ENCODE measurements at places on chromosomes 6 and 20.

DNA sequence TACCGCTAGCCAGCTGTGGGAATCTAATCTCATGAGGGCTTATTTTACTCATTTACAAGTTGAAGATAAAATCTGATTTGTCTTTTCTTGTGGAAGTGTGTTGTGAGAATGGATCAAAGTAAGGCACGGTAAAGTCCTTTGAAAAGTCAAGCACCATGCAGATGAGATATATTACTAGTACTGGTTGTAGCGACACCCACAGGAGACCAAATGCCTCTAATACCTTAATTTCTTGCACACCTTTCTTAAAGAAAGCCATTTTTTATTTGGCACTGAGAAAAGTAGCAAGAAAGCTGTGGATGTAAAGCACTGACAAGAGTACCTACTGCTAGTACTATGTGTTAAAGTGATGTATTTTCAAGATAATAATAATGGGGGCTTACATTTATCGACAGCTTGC lies 191.0 kb upstream of the MMS22L start:
- DNase-seq = no peak

DNA sequence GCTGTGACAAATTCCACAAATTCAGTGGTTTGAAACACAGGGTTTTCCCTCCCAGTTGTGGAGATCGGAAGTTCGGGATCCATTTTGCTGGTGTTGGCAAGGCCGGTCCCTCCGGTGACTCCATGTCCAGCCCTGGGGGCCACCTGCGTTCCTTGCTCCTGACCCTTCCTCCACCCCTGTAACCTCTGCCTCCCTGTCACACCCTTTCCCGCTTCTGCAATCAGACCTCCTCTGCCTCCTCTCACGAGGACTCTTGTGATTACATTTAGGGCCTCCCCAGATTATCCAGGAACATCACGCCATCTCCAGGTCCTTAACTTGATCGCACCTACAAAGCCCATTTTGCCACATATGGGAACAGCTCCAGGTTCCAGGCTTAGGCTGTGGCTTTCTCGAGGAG lies 12.5 kb downstream of the RPS6KA2 start:
- DNase-seq = no peak

DNA sequence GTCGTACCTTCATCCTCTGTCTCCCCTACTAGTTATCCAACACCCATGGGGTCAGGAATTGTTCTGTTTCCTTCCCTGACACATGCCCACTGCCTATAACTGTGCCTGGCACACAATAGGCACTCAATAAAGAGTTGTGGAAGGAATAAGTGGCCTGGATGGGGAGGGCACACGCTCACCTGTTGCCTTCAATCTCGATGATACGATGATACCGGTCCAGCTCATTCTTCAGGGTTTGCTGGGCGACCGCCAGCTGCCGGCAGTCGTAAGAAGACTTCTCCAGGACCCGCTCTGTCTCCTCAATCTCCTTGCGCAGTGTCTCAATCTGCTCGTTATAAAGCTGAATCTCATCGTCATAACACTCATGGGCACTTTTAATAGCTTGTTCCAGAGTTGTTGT lies 32.5 kb downstream of the BFSP1 start:
- no peak for DNase-seq

GRCh38 chr6:158507174-158507573 lies 52.7 kb upstream of the TMEM181 start:
- no peak for DNase-seq

GRCh38 chr20:31716818-31717477 lies 5.7 kb downstream of the BCL2L1 start:
- no peak for DNase-seq

DNA sequence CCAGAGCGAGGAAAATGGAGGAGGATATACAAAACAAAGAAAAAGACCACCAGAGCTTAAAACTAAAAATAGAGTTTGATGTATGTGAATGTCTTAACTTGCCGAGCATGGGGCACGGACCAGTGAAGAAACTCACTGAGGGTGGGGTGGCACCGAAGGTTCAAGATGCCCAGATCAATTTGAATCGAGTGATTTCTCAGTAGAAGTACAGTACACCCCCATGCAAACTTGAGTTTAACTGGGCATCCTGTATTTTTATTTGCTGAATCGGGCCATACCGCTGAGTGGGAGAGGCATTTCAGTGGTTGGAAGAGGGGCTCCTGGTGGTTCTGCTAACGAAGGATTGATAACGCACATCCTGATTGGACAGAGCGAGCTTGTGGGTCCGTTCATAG lies 81.7 kb downstream of the ANKRD60 start:
- no peak for DNase-seq

DNA sequence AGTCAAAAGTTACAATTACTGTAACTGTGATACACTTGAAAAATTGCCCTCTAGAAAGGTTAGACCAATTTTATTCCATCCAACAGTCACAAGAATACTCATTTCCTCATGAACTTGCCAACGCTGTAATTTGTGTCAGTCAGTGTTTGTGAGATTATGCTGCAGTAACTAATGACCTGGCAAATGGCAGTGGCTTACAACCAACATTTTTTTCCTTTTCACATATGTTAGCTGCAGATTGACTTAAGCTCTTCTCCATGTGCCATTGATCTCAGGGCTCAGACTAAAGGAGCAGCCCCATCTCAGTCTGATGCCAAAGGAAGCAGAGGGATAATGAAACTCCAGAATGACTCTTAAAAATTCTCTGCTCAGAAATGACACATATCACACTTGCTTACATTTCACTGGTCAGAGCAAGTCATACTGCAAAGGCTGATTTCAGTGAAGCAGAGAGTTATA lies 92.3 kb upstream of the ELOVL5 start:
- DNase-seq = no peak

DNA sequence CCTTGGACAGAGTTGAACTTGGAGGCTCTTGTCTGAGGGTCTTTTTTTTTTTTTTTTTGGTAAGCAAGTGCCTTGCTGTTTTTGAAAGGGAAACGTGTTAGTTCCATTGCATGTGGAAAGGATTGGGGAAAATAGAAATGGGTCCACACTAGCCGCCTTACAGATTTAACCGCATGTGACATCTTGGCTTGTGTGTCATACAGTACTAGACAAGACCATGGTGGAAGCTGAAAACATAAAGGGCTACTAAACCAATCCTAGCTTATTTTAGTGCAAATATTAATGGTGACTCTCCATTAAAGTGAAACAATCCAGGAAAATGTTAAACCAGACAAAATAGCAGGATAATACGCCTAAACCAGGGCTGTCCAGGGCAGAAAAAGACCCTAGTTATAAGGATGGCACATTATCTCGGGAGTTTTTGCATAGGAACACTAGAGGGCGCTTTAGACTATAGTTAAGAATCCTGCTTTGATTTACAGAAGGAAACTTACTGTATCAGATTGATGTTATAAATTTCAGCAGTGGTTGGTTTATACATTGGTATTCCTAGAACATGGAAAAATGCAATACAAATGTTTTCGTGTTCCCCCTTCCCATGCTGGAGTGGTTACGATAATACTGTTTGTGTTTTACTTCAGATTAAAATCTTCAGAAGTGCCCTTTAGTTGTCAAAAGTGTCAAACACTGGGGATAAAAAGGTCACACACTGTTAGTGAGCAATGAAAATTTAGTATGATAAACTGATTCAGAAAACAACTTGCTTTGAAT lies 59.8 kb upstream of the DEK start:
- DNase-seq = no peak

- DNase-seq = no peak
These were observed 21.8 kb downstream of the CTCFL start for GRCh38 chr20:57503035-57503658.

Measured in stimulated activated CD8-positive, alpha-beta memory T cell treated with anti-CD3 and anti-CD28 coated beads, Interleukin-4, amount 100 ng/mL, for 1 hour (primary cell).